GM12891 (cell line): ENCODE measurements at places on chromosomes 3 and 15.

DNA sequence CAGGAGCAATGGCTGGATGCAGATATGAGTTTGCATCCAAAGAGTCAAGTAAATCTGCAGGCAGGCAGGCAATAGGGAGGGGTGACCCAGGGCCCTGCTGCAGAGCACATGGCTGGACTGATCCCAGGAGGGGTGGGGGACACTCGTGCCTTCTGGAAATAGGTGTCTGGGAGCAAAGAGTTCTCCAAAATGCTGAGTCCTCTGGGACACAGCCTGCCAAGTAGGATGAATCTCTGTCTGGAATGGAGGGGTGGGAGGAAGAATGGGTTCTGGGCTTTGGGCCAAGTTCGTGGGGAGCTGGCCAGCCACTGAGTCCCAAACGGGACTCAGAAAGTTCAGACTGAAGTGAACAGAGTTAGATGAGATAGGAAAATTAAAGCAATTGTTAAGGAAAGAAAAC, 214.5 kb downstream of the MTHFS start:
- no peak for DNase-seq

DNA sequence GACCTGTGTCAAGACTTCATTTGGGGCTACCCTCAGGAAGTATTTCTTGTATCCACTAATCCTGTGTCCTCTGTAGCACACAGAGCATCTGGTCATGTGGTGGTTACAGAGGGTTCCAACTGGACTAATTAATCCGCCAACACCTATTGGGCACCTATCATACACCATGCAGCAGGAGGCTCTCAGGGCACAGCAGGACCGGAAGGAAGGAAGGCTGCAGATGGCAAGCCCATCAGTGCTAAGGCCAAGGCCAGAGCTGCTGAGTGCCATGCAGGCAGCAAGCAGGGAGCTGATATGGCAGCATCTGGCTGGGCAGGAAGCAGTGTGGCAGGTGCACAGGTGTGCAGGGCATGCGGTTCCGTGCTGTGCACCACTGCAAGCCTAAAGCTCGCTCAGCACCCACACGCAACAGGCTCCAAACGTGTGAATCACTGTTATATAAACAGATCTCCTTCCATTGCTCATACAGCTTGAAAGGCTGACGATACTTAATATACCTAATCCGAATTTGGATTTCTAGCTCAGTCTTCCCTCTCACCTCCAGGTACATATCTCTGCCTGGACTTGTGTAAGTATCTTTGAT, 64.4 kb upstream of the SNRPA1 start:
- DNase-seq = no peak

GRCh38 chr15:70400766-70401541, 303.2 kb upstream of the TLE3 start:
- no peak for DNase-seq

DNA sequence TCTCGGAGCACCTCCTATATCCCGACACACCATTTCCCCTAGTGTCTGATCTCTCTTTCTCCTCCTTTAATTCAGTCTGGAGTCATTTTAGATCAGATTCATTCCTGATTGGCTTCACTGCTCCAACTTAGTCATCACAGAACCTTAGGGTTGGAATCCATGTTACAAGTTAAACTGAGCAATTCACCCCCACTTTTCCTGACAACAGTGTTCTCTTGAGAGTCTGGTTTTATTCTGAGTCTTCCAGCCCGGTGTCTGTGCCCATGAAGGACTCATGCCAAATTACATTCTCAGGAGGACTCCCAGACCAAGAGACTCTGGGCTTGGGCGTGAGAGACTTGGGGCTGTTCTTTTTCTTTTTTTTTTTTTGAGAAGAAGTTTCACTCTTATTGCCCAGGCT, 57.5 kb downstream of the LPP start:
- no peak for DNase-seq

GRCh38 chr3:12507591-12508281, 23.5 kb downstream of the TSEN2 start:
- DNase-seq = no peak

DNA sequence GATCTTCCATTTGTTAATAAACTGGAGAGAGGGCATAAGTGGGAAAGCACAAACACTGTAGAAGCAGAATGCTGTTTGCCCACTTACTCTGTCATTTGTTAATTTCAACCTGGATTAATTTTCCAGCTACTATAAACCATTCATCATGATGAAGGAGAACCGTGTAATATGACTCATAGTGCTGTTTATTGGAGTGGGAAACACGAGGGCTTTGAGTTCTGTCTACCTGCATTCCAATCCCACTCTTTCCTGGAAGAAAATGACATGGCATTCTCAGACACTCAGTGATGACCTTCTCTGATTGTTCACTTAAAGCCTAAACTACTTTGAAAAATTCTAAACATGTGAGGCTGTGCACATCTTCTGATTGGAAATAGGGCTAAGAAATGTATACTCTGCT, 826.7 kb downstream of the AGBL1 start:
- DNase-seq = no peak

- no peak for DNase-seq
Observed at GRCh38 chr3:58027704-58028317, 19.6 kb downstream of the FLNB start.

- DNase-seq = peak; percentile 38
Observed at GRCh38 chr3:129439226-129439816, 427 bp downstream of the MBD4 start.

DNA sequence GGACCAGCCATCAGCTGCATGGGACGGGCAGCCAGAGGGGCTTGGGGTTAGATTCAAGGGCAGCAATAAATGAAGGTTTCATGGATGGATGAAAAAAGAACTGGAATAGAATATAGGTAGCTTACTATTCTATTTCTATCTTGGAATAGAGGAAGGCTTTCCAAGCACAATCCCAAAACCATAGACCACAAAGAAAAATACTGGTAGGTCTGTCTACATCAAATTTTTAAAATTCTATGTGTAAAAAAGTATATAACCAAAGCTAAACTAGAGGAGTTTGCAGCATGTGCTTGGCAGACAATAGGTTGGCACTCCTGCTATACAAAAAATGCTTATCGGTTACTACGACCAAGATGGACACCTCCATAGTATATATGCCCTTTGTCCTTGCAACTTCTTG, 7.2 kb upstream of the FBLN2 start:
- no peak for DNase-seq

- DNase-seq = no peak
Observed at GRCh38 chr3:40689837-40690236, 165.1 kb downstream of the ZNF621 start.

- no peak for DNase-seq
Observed at GRCh38 chr15:36622197-36622795, 42.9 kb downstream of the CDIN1 start.

GRCh38 chr3:179194931-179195330, 46.8 kb downstream of the PIK3CA start:
- DNase-seq = no peak

GRCh38 chr3:144141496-144141895, 169.9 kb downstream of the DIPK2A start:
- DNase-seq = no peak

GRCh38 chr3:138941259-138941885, 5.6 kb downstream of the FOXL2 start:
- DNase-seq = no peak

DNA sequence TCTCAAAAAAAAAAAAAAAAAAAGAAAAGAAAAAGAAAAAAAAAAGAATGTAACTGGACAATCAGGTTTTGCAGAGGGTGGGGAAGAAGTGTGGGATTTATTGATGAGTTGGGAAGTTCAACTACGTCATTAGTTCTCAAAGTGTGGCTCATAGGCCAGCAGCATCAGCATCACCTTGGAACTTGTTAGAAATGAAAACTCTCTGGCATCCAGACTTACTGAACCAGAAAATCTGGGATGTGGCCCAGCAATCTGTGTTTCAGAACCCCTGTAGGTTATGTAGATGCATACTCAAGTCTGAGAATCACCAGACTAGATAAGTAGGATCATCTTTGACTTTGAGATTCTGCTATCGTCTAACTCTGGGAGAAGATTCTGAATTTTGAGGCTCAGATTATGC, 45.8 kb upstream of the ETV5 start:
- no peak for DNase-seq

DNA sequence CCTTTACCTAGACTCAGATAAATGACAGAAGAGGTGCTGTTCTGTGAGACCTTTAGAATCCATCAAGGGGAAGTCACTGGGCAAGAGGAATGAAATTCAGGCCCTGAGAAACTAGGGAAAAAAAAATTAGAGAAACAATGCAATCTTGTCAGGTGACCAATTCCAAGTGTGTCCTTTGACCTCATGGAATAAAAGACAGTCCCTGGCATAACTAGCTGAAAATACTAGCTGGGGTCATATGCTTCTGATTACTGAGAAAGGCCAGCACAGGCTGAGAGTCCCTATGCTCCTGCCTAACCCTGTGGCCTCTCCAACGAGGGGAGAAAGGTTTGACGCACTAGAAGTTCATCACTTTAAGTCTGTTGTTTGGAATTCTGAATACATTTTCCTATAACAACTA, 167.3 kb downstream of the XXYLT1 start:
- no peak for DNase-seq

DNA sequence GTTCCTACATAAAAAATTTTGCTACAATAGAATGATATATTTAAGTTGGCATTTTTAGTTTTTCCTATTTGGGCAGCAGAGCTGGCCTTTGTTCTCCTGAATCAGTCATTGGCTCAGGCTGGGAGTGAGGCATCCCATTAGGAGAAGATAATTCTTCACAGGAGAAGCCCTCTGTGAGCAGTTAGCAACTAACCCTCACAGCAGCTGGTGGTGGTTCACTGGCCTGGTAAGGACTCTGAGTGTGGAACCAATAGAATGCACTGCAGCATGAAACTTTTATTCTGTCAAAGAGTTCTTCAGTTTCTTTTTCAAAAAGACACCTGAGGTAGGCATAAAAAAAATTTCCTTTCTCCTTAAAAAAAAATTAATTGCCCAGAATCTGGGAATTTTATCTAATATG, 562.6 kb downstream of the ZNF385D start:
- DNase-seq = no peak

DNA sequence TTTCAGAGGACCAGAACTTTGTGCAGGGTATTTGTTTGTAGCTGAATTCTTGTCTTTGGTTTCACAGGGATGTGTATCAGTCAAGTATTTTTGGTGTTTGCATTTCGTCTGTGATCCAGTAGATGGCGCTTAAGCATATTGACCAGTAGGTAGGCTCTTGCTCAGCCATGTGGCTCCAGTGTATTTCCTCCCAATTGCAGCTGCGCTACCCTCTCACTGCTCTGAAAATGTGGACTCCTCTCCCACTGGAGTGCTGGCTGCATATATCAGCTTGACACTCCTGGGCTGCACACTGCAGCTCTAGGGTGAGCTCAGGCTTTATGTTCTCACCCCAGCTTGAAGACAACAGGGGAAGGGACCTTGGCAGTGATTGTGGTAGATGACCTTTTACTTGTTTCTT, 1264.3 kb upstream of the ALCAM start:
- DNase-seq = peak; percentile 15

DNA sequence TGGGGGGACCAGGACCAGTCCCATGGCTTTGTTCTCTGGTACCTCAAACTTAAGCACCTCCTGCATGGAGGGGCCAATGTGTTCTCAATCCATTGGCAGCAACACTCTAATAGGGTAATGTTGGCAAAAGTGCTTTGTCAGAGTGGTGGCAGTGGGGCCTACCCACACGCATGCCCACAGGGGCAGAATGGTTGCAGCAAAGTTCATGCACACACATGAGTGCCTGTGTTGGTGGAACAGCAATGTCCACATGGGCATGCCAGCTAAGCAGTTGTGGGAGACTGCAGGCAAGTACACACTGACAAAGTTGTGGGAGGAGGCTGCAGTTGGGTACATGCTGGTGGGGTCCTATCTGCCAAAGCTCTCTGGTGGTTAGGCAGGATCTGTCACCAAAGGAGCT, 645.2 kb downstream of the ZNF385D start:
- no peak for DNase-seq

DNA sequence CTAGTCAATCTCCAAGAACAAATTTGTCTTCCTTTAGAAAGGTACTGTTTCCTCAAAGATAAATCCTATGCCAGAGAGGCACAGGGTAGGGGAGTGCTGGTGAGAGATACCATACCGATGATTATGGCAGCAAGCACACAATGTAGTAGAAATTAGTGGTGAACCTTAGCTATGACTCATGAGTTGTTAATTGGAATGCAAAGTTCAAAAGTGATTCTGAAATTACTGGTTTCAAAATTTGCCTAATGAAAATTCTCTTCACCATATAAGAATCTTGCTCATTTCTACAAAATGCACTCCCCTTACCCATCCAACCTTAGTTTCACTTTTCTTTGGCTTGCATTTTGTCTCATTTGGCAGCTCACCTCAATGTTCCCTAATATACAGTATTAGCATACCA, 139.5 kb upstream of the SLC2A2 start:
- no peak for DNase-seq

GRCh38 chr15:92020804-92021203, 167.3 kb downstream of the SLCO3A1 start:
- no peak for DNase-seq

GRCh38 chr15:95825208-95825607, 505.3 kb upstream of the NR2F2 start:
- no peak for DNase-seq

- DNase-seq = no peak
Observed at GRCh38 chr3:158792709-158793108, 9.1 kb upstream of the MFSD1 start.

DNA sequence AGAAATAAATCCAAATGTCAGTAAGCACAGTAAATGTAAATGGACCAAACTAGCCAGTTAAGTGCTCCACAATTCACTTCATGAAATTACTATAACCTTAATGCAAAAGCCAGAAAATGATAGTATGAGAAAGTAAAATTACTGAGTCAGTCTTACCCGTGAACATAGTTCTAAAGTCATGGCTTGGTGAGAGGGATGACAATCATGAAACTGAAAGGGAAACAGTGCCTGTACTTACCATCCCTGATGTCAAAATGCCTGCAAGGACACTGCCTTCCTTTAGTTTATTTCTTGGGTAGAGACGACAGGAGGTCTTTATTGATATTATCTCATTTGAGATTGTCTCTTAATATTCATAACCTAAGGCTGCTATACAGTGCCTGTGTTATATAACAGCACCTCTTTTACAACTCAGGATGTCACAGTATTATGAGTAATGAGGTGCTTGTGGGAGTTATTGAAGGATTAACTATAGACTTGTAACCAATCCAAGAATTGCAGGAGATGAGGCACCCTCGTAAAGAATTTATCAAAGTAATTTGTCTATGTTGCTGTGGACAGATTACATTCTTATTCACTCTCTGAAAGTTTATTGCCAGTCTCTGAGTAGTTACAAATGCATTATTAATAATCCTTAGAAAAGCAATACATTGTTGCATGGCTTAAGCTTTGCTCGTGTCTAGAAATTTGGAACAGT, 142.9 kb upstream of the BFSP2 start:
- no peak for DNase-seq

GRCh38 chr3:45646051-45646585, 43.1 kb upstream of the SACM1L start:
- no peak for DNase-seq

DNA sequence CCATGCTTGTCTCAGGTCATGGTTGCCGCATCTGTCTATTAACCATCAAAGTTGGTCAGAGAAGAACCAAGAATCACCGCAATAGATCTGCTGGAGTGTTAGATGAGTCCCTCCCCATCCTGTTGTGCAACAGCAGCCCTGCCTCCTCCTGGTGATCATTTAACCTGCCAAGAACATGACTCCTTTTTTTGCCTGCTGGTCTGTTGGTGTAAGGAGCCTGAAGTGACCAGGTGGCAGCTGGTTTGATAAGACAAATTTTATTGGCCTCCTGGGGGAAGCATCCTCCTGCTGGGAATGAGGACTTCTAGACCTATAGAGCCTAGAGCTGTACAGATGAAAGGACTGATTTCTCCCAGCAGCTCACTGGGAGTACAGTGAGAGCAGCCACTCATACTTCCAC, 43.5 kb upstream of the RAF1 start:
- no peak for DNase-seq
